Thoracic aorta (tissue), 2 donors: ENCODE measurements at places on chromosomes 2 and 18. TPM values are rescaled to one million over a fixed set of nuclear protein-coding genes. Genes with fewer than 3 reads are reported as not detected.

- no peak for DNase-seq
These were observed 93.6 kb upstream of the NFATC1 start for GRCh38 chr18:79302120-79302519.

RNF144A gene
- 3.4 TPM for total RNA-seq

CFAP65 gene
- not detected for total RNA-seq

DNA sequence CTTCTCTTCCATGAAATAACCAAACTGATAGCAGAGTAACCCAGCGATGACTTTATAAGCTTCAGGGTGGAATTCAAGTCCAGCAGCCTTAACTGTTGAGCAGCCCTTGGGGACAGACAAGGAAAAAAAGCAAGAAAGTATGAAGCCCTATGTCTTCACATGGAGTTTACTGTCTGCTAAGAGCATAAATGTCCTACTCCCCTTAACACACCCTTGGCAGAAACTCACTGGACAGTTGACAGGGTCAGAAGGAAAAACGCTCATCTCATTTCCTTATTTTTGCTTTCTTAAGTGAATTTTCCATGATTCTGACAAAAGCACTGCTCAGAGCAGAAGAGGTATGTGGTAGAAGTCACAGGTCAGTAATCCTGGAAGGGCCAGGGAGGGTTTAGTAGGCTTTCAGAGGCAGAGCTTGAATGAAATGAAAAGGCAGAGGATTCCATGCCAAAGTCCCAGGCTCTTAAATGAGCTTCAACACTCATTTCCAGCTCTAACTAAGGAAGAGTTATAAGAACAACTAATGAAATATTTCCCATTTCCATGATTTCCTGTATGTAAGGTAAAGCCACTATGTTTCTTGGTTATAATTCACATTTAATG is 683.3 kb upstream of the KLHL29 start:
- DNase-seq = no peak

DNA sequence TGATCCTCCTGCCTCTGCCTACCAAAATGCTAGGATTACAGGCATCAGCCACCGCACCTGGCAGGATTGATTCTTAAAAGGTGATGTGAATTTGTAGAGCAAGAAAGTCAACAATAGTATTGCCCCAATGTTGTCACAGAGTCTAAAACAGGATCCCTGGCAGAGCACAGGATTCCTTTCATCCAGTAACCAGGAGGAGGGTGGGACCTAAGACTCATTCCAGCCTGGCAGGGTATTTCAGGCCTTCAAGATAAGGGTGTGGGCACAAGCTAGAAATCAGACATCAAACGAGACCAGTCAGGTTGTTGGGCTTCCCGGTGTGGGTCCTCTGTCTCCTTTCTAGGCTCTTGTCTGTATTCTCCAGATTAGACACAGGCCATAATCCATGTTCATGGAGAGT is 511.4 kb downstream of the BCL11A start:
- no peak for DNase-seq

C1GALT1C1L gene
- 0.95 TPM for total RNA-seq

GRCh38 chr2:138959031-138959430 is 178.8 kb upstream of the NXPH2 start:
- DNase-seq = no peak

GRCh38 chr2:217868911-217869334 is 133.9 kb downstream of the TNS1 start:
- no peak for DNase-seq

DNA sequence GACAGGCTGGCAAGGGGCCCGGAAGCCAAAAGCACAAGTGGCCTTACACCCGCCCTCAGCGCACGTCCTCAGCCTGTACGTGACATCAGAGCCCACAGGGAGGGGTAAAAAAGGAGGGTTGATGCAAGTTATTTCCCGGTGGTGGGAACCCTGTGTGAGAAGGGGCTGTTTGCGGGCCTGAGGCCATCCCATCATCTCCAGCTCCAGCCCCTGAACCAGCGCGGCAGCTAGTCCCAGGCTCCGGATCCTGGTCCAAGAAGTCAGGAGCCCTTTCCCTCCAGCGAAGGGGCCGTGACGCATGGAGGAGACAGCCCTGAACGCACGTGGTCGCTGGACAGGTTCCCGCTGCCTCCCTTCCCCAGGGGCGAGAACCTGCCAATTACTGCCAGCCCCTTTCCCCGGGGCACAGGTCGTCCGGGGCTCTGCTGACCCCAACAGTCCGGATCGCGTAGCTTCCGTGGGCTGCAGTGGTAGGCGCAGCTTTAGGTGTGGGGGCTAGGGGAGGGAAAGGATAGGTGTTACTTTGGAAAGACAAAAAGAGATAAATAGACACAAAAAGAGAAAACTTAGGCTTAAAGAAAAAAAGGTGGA is 1.3 kb upstream of the LRP2 start:
- no peak for DNase-seq

GRCh38 chr2:173524256-173524955 is 169.7 kb downstream of the CDCA7 start:
- no peak for DNase-seq

- no peak for DNase-seq
These were observed 10.2 kb downstream of the NEDD4L start for GRCh38 chr18:58054041-58054781.

GRCh38 chr2:240645346-240645745 is 20.1 kb downstream of the GPR35 start:
- no peak for DNase-seq

- no peak for DNase-seq
These were observed 3.7 kb downstream of the TNFRSF11A start for GRCh38 chr18:62328586-62329525.

- DNase-seq = no peak
These were observed 121.3 kb upstream of the GULP1 start for GRCh38 chr2:188170356-188170755.

ME2 gene
- total RNA-seq = 42.6 TPM

- no peak for DNase-seq
These were observed 179.6 kb downstream of the KLHL29 start for GRCh38 chr2:23564615-23564960.

DNA sequence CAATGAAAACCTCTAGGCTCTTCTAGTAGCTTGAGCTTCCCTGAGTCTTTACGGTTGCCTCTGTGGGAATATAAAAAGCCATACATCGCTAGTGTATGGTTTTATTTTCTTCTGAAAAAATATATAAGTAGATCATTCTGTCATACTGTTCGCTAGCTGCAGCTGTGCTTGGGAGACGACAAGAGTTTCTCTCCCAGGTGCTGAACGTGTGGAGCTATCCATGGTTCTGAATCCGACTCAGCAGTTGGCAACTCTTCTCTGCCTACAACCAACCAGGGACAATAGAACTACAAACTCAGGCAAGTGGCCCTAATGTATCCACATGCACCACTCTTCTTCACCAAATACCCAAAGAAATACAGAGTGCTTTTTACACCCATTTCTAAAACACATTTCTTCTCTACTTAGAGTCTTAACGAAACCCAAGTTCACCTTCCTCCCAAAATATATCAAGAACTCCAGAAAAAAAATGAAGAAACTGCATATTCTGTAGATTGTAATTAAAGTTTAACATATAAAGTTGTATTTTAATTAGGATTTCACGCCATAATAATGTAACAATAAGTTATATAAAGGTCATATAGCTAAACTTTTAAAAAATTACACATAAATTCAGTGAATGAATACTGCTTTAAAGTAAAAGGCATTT is 2.2 kb upstream of the KCNH7 start:
- no peak for DNase-seq

SPATA3 gene
- not detected for total RNA-seq

TRIM43 gene
- total RNA-seq = not detected

GRCh38 chr18:31610286-31611205 is 18.9 kb downstream of the TTR start:
- no peak for DNase-seq

- no peak for DNase-seq
These were observed 87.3 kb downstream of the DOCK10 start for GRCh38 chr2:224954980-224955379.

B4GALT6 gene
- 0.95 TPM for total RNA-seq

PLCL1 gene
- total RNA-seq = 26.2 TPM

EPG5 gene
- total RNA-seq = 47.9 TPM

DNA sequence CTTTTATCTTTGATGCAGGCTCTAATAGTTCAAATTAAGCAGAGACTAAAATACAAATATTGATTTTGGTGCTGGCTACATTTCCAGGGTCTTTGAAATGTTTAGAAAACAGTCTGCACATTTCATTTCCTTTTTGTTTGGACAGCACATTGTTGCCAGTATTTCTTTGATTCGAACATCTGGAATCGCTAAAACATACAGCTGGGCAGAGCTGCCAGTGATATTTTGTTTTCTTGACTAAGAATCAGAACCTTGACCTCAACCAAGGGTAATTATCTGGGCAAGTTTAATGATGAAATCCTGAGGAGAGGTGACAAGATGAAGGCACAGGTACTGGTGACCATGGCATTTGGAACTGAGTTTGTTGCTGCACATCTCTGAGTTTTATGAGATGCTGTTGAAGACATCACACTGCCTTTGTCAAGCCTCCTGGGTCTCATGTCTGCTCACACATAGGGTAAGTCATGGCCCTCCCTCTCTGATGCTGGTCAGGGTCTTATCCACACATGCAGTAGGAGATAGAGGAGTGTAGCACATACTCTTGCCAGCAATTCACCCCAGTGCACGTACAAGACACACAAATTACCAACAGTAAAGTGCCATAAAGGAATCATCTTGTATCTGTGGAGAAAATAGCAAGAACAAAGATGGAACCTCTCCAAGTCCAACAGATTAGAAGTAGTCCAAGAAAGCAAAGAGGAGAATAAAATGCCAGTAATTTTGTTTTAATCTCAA is 391.9 kb downstream of the RND3 start:
- no peak for DNase-seq

DNA sequence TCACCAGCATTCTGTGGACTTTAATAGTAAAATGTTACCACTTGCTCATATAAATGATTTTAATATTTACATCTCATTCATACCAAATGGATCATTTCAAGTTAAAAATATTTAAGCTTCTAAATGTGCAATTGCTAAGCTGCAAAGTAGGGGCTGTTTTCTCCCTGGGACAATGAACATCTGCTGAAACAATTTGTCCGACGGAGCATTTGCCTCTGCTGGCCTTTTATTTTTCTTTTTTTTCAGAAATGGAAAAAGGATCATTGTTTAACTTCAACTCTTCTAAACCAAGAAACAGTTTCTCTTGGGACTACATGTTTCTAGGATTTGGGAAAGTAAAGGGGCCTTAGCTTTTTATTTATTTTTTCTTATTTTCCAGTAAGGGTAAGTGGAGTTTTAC is 43.8 kb upstream of the ITPRID2 start:
- DNase-seq = no peak

- DNase-seq = no peak
These were observed 69.0 kb upstream of the DDX18 start for GRCh38 chr2:117745537-117745936.

- no peak for DNase-seq
These were observed 143.0 kb upstream of the SLC1A4 start for GRCh38 chr2:64846177-64846576.

OTX1 gene
- not detected for total RNA-seq

DNA sequence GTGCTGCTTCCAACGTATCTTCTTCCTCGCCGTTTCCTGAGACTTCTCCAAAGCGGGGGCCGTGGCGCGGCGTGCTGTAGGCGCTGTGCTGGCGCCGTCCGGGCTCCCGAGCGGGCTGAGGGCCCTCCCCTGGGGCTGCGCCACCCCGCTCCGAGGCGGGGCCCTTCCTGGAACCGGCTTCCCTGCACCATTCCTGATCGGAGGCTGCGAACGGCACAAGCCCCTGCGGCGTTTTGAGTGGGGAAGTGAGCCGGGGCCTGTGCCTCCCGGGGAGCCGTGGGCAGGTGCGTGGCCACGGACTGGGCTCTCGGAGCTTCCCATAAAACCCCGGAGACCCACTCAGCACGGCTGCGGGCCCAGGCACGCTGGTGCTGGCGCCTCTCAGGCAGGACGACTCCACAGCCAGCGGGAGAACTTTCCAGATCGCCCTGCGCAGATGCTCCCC is 74.7 kb downstream of the PSMG2 start:
- no peak for DNase-seq

DNA sequence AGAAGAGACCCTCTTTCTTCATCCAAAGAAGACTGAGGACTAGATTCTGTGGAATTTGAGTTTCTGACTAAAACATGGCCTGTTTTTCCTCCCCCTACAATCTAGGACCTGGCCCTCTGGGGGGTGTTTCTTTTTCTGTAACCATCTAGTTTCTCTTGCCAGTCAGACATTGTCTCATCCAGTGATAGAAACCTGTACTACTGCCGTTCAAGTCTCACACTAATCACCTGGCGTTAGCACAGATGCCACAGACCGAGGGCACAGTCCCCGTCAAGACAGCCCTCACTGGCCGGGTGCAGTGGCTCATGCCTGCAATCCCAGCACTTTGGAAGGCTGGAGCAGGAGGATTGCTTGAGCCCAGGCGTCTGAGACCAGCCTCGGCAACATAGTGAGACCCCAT is 126.9 kb upstream of the NDUFV2 start:
- DNase-seq = no peak

DNA sequence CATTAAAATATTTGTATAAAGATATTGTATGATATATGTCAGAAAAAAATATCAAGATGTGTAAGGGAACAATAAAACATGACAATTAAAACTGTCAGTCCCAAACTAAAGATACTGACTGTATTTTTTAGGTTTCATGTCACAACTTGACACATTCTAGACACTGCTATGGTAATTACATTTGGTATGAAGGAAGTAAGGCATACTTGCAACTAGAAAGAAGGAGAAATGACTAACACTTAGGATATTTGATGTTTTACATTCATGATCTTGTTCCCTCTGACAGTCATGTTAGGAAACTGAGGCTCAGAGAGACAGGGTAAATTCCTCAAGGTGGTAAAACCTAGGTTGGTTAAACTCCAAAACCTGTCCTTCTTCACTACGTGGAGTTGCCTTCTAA is 68.3 kb downstream of the TMEFF2 start:
- DNase-seq = no peak

DNA sequence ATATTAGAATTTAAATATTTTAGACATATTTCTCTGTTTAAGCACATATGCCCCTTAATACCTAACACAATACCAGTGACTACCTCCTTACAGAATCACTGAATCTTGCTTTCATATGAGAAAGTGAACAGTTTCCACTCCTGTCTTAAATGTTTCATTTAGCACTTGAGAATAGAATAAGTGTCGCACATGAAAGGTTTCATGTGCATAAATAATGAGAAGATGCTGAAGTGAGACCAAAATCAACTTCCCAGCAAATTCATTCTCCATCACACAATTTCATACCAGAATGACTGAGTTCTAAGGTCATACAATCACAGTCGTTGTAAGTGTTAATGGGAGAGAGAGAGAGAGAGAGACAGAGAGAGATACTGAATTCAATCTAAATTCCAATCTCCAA is 51.2 kb downstream of the ATIC start:
- DNase-seq = no peak

EMILIN2 gene
- 22.6 TPM for total RNA-seq

UNC50 gene
- 38.2 TPM for total RNA-seq

- DNase-seq = no peak
These were observed 53.0 kb upstream of the ROCK1 start for GRCh38 chr18:21164548-21165095.

REEP1 gene
- total RNA-seq = 20.9 TPM
